ENCODE measurements at places on chromosomes 6 and 20.

DNA sequence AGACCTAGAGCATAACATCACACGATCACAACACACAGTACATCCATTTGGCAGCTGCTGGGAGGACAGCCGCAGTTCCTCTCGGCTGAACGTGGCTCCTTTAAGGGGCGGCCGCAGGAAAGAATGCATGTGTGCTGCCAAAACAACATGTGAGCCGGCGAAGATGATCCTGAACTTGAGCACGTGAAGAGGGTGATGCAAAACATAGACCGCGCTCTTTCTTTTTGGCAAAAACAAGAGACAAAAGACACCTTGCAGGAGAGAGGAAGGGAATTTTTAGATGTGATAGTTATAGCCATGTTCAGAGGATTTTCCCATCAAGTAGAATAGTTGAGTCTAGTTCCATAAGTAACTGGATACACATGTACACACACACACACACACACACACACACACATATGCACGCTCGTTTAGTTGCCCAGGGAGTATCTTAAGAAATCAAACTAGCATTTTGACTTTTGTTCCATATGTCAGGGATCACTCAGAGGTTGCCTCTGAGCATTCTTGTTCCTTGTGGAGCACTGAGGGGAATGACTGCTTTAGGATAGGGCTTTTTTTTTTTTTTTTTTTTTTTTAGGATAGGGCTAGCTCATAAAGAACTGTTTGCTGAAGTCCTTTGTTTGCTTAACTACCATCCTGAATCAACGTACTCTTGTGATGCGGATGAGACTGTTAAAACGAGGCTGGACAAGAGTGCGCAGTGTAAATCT lies 21.7 kb upstream of the RANBP9 start:
- no peak for DNase-seq

DNA sequence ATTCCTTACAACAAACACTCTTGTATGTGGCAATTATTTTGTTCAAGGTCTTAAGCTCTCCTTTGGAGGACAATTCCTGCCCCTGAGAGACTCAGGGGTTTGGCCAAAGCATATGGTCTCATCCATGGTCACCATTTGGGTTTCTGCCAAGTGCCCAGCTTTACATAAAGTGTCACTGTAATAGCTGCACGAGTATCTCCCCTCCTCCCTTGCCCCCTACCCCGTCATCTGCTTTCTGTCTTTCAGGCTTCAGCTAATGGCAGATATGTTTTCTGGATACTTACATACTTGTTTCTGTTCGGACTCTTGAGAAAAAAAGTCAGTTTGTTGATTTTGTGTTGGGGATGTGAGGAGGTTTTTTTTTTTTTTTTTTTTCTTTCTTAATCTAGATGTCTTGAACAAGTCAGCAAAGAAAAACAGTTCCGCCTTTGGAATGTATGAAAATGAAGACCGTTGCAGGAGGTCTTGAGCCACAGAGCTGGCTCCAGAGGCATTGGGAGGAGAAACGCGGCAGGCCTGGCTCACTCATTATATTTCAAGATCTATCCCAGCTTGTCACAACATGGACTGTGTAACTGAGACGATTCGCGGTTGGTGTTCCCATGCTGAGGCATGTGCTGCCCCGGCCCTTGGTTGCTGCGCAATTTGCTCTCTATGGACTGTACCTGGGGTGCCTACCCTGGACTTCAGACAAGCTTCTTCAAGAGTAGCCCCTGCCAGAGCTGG lies 32.6 kb upstream of the STX16 start:
- DNase-seq, result peak; percentile 21

DNA sequence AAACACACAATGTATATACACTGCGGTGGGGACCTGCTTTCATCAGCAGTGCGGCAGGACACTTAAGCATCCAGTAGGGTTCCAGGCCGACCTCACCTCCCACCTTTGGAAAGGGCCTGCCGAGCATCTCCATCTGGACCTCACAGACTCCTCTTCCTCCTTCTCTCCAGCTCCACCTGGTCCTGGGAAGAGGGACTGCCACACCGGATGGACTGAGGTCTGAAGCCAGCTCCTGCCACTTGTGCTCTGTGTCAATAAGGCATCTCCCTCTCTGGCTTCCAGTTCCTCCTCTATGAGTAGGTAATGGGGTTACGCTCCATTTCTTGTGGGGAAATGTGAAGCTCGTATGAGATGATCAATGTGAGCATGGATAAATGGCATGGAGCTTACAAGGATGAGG lies 19.1 kb upstream of the NNAT start:
- DNase-seq, result peak; percentile 71

GRCh38 chr20:23232679-23233308 lies 117.8 kb upstream of the NXT1 start:
- DNase-seq, result no peak

DNA sequence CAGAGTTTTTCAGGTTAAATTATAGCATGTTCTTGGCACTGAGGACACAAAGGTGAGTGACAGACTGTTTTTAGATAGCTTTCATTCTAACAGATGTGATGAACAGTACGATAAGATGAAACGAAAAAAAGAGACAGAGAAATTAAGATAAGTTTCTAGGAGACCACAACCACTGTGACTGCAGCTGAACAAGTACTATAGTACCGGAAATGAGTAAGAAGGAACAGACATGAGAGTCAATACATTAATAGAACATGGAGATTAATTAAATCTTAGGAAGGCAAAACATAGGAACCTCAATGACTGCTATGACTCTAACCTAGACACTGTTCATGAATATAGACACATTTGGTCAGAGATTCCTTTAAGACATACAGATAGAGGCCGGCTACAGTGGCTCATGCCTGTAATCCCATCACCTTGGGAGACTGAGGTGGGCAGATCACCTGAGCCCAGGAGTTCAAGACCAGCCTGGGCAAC lies 40.2 kb downstream of the HBS1L start:
- DNase-seq, result no peak

- DNase-seq, result no peak
Observed at GRCh38 chr20:12847872-12848271, 160.9 kb upstream of the SPTLC3 start.

DNA sequence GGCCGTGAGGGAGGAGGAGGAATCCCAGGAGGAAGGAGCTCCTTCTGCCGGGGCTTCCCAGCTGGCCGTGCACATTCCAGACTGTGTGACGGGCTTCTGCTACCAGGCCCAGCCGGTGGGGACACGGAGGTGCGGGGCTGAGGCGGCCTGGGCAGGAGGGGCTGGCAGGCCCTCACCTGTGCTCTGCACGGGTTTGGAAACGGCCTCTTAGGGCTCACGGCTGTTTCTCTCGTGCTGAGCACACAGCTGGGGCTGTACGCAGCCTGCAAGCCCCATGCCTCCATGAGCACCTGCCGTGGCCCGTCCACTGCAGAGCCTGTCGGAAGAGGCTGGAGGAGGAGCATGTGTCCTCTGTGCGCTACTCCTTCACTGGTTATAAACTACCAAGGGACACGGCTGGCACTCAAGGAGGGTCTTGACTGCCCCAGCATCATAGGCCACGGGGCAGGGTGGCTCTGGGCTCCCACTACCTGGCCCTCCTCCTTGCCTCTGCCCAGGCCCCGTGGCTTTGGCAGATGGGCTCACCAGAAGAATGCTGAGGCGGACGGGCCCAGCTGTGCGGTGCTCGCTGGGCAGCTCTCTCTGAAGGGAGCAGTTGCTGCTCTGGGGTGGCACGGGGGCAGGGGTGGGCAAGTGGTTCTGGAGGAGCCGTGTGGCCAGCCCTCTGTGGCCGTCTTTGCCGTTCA lies 15.8 kb downstream of the NPEPL1 start:
- DNase-seq, result no peak

GRCh38 chr6:81890846-81891245 lies 138.4 kb upstream of the TENT5A start:
- DNase-seq, result no peak

DNA sequence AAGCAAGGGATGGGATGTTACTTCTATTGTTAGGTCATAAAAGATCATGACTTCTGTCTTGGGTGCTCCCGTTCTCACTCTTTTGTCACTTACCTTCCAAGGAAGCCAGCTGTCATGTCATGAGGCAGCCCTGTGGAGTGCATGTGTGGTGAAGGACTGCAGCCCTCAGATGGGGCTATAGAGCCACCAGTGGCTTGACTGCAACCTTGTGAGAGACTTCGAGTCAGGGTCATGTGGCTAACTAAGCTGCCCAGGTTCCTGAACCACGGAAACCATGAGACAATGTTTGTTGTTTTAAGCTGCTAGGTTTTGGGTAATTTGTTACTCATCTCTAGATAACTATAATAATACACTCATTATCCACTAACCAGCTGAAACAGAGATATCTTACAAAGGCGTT lies 477.1 kb downstream of the BTBD3 start:
- DNase-seq, result peak; percentile 42

DNA sequence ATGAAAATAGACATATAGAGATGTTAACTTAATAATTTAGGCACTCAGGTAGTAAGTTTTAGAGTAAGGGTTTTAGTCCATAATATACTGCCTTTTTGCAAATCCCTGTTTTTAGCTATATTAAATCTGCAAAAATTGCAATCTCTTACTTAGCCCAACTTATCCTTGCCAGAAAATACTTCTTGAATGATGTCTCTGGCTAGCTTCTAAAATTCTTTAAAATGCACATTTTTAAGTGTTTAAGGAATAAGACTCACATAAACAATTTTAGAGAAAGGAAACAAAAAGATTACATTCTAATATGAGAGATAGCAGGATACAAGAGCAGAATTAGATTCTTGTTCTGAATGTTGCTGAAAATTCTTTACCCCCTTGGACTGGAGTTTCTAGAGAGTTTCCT lies 25.8 kb upstream of the RFPL4B start:
- no peak for DNase-seq

- no peak for DNase-seq
Observed at GRCh38 chr6:11854408-11855165, 76.0 kb upstream of the ADTRP start.

- DNase-seq, result no peak
Observed at GRCh38 chr6:90274451-90275030, 22.1 kb downstream of the BACH2 start.

GRCh38 chr20:59837623-59838394 lies 95.6 kb downstream of the SYCP2 start:
- DNase-seq, result no peak

- no peak for DNase-seq
Observed at GRCh38 chr20:20073801-20074371, 21.6 kb downstream of the CFAP61 start.

- peak; percentile 83 for DNase-seq
Observed at GRCh38 chr20:60586269-60587050, 628.2 kb downstream of the CDH26 start.

- DNase-seq, result peak; percentile 92
Observed at GRCh38 chr20:32521780-32522525, 63.2 kb downstream of the NOL4L start.

DNA sequence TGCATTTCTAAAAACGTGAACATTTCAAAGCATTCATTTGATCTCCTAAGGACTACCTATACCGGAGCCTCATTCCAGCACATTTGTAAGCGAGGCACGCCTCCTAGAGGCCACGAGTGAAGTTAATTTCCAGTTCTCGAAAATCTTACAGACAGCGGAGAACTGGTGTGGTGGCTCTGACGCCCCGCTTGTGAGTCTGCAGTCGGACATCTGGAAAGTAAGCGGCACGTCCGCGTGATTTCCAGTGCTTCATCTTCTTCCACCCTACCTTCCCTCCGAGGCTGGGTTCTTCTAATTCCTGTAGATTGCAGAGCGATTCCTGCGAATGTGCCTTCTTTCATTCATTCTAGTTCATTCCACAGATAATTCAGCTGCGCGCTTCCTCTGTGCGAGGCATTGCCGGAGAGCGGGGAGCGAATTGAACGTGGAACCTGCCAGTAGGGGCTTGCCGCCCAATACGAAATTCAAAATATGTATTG lies 810 bp upstream of the PRIM2 start:
- peak; percentile 94 for DNase-seq

- DNase-seq, result no peak
Observed at GRCh38 chr6:129150507-129150906, 267.6 kb downstream of the LAMA2 start.

GRCh38 chr20:24998121-24998520 lies 5.6 kb upstream of the APMAP start:
- DNase-seq, result no peak

- no peak for DNase-seq
Observed at GRCh38 chr6:20655317-20655716, 121.1 kb downstream of the CDKAL1 start.

- DNase-seq, result no peak
Observed at GRCh38 chr6:33999567-33999966, 146.3 kb downstream of the GRM4 start.

GRCh38 chr6:138499303-138500018 lies at the start of gene NHSL1:
NHSL1 (minus strand) TSS chr6:138499494; CDS start chr6:138499290, 204 bp downstream.
- peak; percentile 98 for DNase-seq

- no peak for DNase-seq
Observed at GRCh38 chr20:47455133-47456040, 46.3 kb upstream of the NCOA3 start.

DNA sequence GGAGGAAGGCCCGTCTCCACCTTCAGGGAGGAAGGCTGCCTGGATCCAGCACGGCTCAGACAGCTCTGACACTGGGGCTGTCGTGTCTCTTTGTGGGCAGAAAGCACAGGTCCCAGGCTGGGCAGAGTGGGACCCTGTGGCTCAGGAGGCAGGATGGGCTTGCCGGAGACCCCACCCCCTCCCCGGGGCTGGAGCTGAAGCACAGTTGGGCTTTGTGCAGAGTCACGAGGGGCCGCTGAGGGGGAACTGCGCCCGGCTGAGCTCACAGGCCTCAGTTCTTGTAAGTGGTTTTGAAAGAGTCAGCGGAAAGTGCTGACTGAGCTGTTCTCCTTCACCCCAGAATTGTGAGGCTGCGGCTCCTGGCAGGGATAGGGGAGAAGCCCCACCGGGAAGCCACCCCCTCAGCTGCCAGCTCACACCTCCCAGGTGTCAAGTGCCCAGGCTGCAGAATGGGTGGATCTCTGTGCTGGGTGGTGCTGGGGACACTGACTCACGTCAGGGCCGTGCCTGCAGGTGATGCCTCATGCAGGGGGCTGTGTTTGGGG lies 145.5 kb upstream of the RNF24 start:
- DNase-seq, result no peak

DNA sequence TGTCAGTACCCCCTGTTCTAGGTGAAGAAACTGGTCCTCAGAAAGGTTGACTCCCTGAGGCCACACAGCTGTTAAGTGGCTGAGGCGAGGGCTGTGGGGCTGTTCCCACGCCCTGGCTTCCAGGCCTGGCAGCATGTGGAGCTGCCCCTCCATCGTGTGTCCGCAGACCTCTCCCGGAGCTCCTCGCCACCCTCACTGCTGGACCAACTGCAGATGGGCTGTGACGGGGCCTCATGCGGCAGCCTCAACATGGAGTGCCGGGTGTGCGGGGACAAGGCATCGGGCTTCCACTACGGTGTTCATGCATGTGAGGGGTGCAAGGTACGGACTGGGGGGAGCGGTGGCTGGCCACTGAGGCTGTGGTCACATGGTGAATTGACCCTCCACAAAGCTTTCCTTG lies 32.2 kb upstream of the FANCE start:
- no peak for DNase-seq

GRCh38 chr20:44706301-44707017 lies 8.7 kb upstream of the CCN5 start:
- peak; percentile 17 for DNase-seq

GRCh38 chr20:58064411-58065010 lies 163.9 kb downstream of the ANKRD60 start:
- DNase-seq, result no peak

DNA sequence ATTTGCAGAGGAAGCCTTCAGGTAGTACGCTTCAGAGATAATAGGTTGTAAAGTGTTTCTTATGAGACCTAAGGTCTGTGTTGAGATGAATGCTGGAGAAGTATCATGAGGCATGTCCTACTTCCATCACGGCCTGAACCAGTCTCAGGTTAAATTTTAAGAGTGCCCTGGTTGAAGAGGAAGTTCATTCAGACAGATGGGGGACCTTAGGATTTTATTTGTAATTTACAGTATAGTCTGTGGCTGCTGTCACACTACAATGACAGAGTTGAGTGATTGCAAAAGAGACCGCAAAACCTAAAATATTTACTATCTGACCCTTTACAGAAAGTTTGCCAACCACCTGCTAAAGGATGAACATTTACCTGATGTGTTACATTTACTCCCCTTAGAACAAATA lies 70.9 kb downstream of the UST start:
- no peak for DNase-seq

All from NCI-H82 (cell line).